ENCODE measurements at places on chromosomes 12 and 14. TPM values are rescaled to one million over a fixed set of nuclear protein-coding genes. Genes with fewer than 3 reads are reported as not detected.

Gene MAP1LC3B2
- total RNA-seq, result 0.19 TPM

Gene IPO8
- 52.4 TPM for total RNA-seq

Gene CMKLR1
- 0.28 TPM for total RNA-seq

Gene KLRC3
- total RNA-seq, result not detected

Gene MYL6B
- total RNA-seq, result 94.6 TPM

Gene NINJ2
- 0.90 TPM for total RNA-seq

Gene CIROP
- total RNA-seq, result not detected

Gene GSC
- total RNA-seq, result 0.09 TPM

Gene RNU6-8
- not detected for total RNA-seq

Gene FLRT2
- total RNA-seq, result 34.4 TPM

Gene SYNDIG1L
- not detected for total RNA-seq

Gene TOX4
- 25.4 TPM for total RNA-seq

Gene CEBPE
- total RNA-seq, result not detected

Gene DIO3
- total RNA-seq, result not detected

Gene TROAP
- 10.7 TPM for total RNA-seq

Gene SMCO2
- 0.36 TPM for total RNA-seq

Gene PIWIL1
- total RNA-seq, result not detected

Gene FAM177A1
- 46.3 TPM for total RNA-seq

Gene HAL
- 0.54 TPM for total RNA-seq

Gene SYNE2
- total RNA-seq, result 39.2 TPM
